CD4-positive, alpha-beta T cell treated with Interferon gamma for 1 hour (primary cell): ENCODE measurements at places on chromosomes 2 and 18.
A peak's percentile ranks its signal among the peaks of the same experiment; 100 is the strongest.

GRCh38 chr2:43175876-43176275, 50.5 kb downstream of the ZFP36L2 start:
- no peak for DNase-seq

GRCh38 chr18:8286303-8286702, 322.9 kb upstream of the RAB12 start:
- DNase-seq, result no peak

- DNase-seq, result no peak
These were observed 300.4 kb upstream of the TNP1 start for GRCh38 chr2:217160103-217160743.

GRCh38 chr2:55958756-55959155, 35.2 kb upstream of the EFEMP1 start:
- no peak for DNase-seq

GRCh38 chr2:101419096-101419663, 31.9 kb upstream of the CREG2 start:
- DNase-seq, result peak; percentile 43

DNA sequence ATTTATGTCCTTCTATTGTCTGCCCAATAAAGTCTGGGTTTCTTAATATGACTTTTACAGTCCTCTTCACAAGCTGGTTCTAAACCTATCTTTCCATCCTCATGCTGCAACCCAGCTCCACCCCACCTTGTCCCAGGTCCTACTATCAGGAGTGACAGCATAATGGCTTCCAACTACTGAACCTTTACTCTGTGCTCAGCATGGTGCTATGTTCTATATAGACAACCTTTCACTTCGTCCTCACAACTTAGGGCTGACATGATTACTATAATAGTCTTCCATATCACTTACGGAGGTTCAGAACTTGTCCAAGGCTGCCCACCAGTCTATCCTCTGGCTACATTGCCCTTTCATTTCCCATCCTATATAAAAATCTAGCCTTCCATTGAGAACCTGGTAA, 256.8 kb downstream of the ALK start:
- DNase-seq, result no peak

DNA sequence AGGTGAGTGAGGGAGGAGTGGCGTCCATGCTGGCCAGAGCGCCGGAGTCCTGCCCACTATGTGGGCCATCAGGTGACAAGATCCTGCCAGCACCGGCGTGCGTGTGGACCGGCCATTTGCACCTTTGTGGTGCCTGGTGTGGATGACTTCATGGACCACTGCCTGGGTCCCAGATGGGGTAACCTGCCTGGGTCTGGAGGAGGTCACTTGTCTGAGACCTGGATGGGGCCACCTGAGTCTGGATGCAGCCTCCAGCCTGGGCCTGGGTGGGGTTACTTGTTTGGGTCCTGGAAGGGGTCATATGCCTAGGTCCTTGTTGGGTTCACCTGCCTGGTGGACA, 299.6 kb downstream of the NDUFA10 start:
- no peak for DNase-seq

- DNase-seq, result no peak
These were observed 32.3 kb upstream of the C18orf32 start for GRCh38 chr18:49519101-49519971.

- no peak for DNase-seq
These were observed 44.5 kb downstream of the SOCS6 start for GRCh38 chr18:70333316-70333715.

GRCh38 chr2:239171643-239172042, 229.2 kb downstream of the HDAC4 start:
- no peak for DNase-seq

DNA sequence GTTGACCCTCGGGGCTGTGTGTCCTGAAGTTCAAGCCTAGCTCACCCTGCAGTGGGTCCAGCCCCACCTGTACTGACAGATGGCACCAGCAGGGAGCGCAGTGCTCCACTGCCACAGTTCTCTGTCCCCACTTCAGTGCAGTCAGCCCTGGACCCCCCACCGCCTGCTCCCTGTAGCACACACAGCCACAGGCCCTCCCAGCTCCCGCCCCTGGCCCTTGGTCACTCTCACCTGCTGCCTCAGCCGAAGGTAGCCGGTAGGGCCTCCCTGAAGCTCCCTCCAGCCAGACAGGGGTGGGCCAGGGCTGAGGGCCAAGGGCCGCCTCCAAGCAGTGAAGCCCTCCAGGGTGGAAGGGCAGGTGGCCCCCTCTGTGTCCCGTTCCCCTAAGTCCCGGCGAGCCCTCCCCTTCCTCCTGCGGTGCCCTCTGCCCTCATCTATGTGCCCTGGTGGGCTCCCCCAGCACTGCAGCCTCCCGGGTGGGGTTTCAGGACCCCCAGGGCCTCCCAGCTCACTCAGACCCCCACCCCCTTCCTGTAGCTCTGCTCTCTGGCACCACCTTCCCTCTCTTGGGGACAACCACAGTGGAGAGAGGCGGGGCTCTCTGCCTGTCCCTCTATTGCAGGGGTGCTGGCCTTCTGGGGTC, 10.8 kb upstream of the ALPP start:
- no peak for DNase-seq

DNA sequence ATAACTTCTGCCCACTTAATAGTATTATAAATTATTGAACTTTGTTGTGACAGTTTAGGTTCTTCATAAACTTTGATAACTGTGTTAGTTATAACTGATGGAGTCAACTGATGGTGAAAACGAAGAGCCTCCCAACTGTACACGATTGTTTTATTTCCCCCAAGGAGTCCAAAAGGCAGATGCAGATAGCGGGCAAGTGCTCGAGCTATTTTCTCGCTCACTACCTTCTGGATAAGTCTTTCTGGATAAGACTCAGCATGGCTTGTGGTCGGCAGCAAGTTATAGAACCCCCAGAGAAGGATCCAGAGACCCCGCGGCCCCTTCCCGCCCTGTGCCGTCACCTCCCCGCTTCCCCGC, 517 bp downstream of the GCFC2 start:
- DNase-seq, result no peak

- no peak for DNase-seq
These were observed 1671.1 kb upstream of the NXPH2 start for GRCh38 chr2:140451324-140451723.

- DNase-seq, result no peak
These were observed 169.1 kb upstream of the MC4R start for GRCh38 chr18:60541661-60542060.

DNA sequence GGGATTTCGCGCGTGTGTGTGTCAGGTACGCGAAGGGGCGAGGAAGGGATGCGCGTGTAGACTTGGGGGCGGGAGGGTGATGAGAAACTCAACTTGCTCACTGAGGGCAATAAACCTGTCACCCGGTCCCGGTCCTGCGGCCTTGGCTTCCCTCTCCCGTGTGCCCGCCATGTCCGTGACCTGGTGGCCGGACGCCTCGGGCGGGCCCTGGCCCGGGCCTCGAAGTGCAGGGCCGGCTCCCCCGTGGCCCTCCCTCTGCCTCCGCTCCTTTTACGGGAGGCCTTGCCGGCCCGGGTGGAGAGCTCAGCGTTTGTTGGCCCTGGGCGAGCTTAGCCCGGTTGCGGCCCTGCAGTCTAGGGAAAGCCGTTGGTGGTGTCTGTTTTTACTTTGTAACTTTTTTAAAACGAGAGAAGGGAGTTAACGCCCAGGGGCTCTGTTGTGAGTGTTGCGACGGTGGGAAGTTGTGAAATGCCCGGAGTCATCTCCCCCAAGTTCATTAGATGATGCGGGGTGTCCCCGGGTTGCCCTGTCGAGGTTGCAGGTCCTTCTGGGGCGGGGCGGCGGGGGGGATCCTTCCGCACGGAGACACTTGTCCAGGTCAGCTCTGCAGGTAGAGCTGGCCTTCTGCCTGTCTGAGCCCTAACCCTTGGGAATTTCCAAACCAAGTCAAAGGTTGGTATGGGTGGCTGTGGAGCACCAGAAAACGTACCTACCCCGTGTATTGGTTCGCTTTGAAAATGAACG, 883 bp downstream of the SMCHD1 start:
- DNase-seq, result peak; percentile 58

- no peak for DNase-seq
These were observed 569 bp downstream of the TMX3 start for GRCh38 chr18:68714366-68714711.

DNA sequence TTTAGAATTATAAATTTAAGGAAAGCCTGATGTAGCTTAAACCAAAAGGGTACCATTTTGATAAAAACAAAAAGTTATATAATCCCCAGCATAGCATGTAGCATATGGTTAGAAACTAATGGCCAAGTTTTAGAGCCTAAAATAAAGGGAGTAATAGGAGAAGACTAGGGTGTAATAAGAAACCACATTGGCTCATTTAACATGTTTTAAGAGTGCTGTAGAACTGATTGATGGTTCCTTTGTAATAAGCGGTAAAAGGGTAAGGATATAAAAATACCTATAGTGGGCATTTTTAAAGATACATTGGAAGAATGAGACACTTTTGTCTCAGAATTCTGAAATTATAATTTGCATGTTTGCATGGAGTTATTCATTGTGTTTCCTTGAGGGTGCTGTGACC, 1.9 kb downstream of the PSMA8 start:
- no peak for DNase-seq

- no peak for DNase-seq
These were observed 61.7 kb downstream of the MEX3C start for GRCh38 chr18:51135795-51136194.

DNA sequence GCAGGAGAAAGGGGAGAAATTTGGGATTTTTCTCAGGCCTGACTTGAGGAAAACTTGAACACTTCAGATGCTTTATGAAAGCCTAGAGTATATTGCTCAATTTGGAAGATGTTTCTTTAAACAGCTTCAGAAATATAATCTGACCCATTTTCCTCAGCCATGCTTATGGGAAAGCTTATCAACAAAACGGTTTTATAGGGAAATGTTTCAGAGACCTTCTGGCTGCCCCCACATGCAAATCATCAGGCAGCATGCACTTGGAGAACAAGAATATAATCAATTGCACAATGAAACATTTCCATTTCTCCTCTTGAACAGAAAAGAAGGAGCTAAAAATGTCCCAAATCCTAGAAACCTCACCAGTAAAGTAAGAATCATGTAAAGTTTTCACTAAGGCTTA, 411.2 kb upstream of the ETAA1 start:
- DNase-seq, result no peak

- DNase-seq, result no peak
These were observed 6.2 kb downstream of the GGCX start for GRCh38 chr2:85554980-85555612.

GRCh38 chr18:5159080-5159479, 38.0 kb downstream of the AKAIN1 start:
- DNase-seq, result peak; percentile 5

- DNase-seq, result no peak
These were observed 186.8 kb upstream of the LRATD1 start for GRCh38 chr2:14445670-14446069.

DNA sequence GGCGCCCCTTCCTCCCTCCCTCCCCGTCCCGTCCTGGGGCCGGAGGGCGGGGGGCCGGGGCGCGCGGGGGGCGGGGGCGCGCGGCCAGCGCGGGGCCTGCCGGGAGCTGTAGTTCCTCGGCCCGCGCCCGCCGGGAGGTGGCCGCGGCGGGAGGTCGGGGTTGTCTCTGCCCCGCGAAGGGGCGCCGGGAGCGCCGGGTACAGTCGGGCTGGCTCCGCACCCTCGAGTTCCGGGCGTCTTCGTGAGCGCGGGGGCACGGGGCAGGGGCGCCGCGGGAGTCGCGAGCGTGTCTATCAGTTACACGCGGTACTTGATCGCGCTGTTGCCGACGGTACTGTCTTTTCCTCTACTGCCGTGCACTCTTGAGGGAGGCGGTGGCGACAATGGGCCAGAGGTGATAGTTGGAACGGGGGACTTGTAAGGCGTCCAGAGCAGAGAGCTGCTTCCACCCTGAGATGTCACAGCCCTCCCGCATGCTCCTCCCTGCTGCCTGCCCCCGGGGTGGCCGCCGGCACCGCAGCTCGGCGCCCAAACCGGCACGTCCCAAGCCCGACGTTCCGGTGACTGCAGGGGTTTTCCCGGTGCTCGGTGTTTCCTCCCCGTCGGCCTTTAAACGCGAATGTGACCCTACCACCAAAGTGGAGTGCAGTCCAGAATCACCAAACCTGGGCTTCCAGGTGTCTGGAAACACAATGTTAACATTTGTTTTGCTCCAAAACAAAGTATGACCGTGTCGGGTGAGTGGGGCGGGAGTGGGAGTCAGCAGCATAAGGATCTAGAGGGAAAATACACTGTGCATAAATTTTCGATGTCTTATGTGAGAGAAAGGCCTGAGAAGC, at the start of gene PRKD3:
PRKD3 (minus strand) TSS at position 48 of the 839 bp plus-strand sequence. CDS start 8,309 bp downstream, outside the sequence.
- DNase-seq, result peak; percentile 53

GRCh38 chr2:84640411-84640810, 124.1 kb downstream of the DNAH6 start:
- DNase-seq, result no peak

DNA sequence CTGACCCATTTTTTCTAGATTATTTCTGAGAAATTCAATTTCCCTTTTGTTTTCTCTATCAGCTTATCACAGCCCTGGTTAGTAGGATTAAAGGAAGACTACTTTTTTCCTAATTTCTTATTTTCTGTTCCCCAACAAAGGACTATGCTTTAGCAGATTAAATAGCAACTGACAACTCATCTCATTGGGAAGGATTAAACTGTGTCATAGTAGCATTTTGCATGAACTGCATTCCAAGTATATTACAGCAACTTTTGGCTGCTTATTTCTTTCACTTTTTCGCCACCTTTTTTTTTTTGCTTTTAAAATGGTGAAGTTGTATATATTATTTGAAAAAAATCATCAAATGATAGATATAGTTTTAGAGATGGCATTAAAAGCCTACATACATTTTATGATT, 570.3 kb downstream of the FBXO15 start:
- no peak for DNase-seq

DNA sequence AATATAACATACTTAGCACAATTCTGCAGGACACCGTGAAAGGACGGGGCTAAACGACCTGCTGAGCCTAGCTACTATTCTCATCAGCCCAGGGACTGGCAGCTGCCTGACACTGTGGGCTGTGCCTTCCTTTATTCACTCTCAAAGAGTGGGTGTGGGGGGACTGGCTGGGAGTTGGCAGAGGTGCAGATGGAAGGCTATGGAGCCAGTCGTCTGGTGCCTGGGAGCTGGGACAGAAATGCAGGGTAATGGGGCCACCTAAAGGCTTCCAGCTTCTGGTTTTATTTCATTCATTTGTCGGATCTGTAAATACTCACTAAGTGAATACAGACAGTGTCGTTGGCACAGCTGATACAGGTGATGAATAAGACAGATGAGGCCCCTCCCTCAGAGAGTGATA, 56.0 kb upstream of the NFU1 start:
- no peak for DNase-seq

- DNase-seq, result no peak
These were observed 138.6 kb downstream of the DNER start for GRCh38 chr2:229575569-229576315.

DNA sequence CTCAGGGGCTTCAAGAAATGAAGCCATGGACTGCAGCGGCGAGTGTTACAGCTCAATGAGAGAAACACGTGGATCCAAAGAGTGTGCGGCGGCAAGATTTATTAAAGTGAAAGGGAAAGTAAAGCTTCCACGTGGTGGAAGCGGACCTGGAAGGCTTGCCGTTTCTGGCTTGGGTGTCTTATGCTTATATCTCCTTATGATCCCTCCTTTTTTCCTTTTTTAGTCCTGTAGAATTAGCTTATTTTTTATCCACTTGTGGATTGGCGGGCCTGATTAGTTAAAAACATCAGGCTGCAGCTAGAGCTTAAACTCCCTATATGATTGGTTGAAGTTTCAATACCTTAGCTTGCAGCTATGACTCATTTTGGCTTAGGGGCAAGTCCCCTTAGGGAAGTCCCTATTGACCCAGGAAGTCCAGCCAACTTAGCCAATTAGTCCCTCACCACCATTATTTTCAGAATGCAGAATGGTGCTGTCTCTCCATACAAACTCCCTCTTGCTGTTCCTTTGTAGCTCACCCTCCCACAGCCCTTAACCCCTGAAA, 11.6 kb upstream of the HNMT start:
- DNase-seq, result no peak
